ENCODE measurements at places on chromosomes 2 and 18. TPM values are rescaled to one million over a fixed set of nuclear protein-coding genes. Genes with fewer than 3 reads are reported as not detected.

The ANKRD23 gene
- 2.9 TPM for total RNA-seq

DNA sequence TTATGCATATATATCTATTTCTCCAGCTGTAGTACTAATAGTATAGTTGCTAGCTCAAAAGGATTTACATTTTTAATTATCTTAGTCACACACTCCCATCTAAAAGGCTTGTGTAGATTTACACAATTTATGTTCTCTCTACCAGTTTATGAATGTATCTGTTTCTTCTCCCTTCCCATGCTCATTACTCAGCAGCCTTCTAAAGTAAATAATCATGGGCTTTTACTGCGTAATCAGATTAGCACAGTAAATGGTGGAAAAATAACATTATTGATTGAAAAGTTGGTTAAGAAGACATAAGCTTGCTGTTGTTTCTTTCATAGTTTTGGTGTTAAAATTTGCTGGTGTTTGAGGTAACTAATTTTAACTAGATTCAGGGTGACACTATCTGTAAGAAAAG lies 81.8 kb downstream of the PTPN4 start:
- DNase-seq, result no peak

GRCh38 chr2:178951266-178952006 lies 98.5 kb downstream of the CCDC141 start:
- DNase-seq, result no peak

- no peak for DNase-seq
These were observed 16.1 kb downstream of the SERPINB5 start for GRCh38 chr18:63492851-63493250.

DNA sequence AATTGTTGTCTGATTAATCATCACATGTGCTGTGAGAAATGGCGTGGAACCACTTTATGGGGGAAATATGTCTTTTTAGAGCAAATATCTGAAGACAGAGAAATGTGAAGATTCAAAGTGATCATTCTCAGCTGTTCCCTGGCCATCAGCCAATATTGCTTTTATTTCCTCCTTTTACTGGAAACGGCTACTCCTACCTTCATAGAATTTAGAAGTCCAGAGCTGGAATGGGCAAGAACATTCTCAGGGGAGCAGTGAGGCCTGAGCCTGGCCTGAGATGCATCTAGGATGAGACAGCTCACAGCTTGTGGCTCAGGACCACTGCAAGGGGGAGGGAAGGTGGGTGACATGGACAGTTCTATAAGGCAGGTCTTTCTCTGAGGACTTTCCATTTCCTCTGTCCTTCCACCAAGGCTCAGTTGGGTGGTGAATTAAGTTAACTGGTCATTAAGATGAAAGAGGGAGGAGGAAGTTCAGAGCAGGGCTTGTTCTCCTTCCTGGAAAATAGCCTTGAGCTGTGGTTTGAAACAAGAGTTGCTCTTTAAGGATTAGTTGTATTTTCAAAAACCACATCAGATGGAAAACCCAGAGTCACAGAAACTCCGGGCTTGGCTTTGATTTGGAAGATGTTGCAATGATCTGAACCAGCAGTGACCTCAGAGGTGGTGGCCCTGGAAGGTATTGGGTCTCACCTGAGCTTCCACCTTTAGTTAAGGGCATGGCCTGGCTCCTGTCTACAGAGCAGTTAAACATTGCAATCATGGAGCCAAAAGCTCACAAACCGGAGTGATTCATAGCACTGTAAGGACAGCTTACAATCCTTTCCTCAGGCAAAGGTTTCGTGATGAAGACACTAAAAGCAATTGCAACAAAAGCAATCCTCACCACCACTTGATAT lies 144.3 kb downstream of the VAPA start:
- DNase-seq, result no peak

The ARHGAP28 gene
- not detected for total RNA-seq

DNA sequence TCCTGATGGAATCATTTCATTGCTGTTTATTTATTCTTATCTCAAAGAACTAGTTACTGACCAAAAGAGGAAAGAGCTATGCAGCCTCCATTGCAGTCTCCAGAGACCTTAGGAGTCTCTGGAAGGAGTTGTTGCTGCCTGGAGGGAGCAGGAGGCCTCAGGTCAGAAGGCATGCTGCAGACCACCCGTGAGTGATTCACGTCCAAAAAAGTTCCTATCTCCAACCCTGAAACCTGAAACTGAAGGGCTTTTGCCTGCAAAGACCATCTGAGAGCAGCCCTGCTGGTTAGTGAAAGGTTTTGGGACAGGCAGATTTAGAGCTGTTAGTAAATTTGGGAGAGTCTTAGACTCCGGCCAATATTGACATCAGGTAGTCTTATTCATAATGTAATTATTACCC lies 29.1 kb downstream of the SLC25A52 start:
- DNase-seq, result no peak

GRCh38 chr2:26892922-26893524 lies 45.1 kb downstream of the DPYSL5 start:
- DNase-seq, result no peak

- DNase-seq, result no peak
These were observed 32.9 kb downstream of the TPRKB start for GRCh38 chr2:73704285-73704684.

The ROCK1 gene
- total RNA-seq, result 40.6 TPM

The SPATA3 gene
- not detected for total RNA-seq

DNA sequence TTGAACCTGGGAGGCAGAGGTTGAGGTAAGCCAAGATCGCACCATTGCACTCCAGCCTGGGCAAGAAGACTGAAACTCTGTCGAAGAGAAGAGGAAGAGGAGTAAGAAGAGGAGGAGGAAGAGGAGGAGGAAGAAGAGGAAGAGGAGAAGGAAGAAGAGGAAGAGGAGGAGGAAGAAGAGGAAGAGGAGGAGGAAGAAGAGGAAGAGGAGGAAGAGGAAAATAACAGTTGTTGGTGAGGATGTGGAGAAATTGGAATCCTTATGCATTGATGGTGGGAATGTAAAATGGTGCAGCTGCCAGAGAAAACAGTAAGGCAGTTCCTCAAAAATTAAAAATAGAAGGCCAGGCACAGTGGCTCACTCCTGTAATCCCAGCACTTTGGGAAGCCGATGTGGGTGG lies 8.5 kb upstream of the NCL start:
- DNase-seq, result no peak

- no peak for DNase-seq
These were observed 78.7 kb downstream of the AGAP1 start for GRCh38 chr2:235572592-235572991.

GRCh38 chr2:236550701-236551465 lies 18.7 kb upstream of the ACKR3 start:
- no peak for DNase-seq

DNA sequence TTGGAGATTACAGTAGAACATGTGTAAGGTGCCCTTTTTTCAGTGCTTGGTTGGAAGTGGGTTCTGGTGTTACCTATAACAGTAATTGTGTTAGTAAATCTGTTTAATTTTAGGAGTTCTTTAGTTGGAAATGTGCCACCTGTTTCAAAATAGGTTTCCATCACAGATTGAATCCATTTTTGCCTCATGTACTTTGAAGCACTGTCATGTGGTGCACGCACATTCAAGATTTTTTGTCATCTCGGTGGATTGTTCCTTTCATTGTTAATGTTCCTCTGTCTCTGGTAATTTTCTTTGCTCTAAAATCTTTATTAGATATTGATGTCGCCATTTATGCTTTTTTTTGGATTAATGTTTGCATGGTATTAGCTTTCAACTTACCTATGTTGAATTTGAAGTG lies 1.3 kb downstream of the ATP9B start:
- DNase-seq, result no peak

GRCh38 chr2:9655441-9656269 lies 24.9 kb upstream of the YWHAQ start:
- peak; percentile 35 for DNase-seq

DNA sequence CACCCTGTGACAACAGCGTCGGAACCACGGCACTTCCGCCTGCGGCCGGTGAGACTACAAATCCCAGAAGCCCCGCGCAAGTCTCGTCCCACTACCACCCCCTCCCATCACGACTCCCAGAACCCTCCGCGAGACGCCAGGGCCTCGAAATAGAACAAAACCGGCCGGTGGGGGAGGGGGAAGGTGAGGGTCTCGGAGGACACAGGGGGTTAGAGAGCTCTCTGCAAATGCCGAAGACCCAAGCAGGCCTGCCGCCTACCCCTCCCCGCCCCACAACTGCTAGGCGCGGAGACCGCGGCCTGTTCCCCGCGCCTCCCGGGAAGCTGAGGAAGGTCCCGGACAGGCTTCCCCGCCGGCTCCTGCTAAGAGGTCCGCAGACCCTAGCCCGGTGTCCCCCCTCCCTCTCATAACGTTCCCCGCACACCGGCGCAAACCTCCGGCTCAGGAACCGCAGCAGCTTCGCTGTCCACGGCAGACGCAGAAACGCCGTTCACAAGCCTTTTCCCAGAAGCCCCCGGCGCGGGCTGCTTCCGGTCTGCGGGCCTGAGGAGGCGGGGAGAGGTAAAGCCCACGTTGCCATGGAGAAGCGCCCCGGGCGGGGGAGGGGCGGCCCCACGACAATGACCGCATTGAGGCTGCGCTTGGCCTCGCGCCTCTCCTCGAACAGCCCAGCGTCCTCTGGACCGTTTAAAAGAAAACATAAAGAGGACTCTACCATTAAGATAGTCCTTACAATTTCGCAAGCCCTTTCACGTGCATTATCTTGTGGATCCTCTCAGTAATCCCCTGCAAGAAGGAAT lies at the start of gene ZNF24:
Gene ZNF24, minus strand, starts transcription at position 485 of the 800 bp plus-strand sequence. CDS start 3,770 bp downstream, outside the sequence.
- peak; percentile 88 for DNase-seq

DNA sequence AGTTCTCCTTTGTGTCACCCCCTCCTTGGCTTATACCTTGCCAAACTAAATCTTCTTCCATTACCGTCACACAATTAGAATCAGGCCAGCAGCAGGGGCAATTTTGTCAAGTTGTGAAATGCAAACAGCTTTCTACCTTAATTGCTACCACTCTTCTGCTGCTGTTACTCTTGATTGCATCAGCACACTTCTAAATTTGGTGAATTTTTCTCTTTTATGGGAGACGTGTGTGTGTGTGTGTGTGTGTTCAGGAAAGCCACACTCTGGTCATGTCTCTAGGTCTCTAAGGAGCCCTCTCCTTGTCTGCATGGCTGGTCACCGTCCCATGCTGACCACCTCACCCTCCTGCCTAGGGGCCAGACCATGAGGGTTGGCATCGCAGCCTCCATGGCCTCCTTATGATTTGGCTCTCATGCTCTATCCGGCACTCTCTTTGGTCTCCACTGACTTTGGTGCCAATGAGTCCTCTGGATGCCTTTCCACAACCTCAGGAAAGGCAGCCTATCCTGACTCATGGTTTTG lies 87.7 kb downstream of the GATA6 start:
- no peak for DNase-seq

DNA sequence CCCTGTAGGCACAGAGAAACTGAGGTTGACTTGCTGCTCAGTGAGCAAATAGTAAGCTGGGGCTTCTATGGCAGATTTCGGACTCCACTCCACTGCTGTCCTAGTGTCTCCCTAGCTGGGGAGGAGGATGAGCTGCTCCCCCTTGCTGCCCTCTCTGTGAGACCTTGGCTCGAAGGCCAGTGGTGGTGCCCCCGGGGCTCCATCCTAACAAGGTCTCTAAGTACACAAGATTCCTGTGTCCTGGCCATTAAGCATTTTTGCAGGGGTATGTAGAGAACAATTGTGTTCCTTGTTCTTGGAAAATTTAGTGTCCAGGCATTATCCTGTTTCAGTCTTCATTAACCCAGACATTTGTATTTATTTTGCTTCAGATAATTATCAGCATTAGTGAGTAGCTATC lies 21.3 kb upstream of the BCL2L11 start:
- no peak for DNase-seq

- DNase-seq, result no peak
These were observed 5.3 kb upstream of the ASAP2 start for GRCh38 chr2:9201185-9201891.

The XDH gene
- not detected for total RNA-seq

- DNase-seq, result no peak
These were observed 9.4 kb downstream of the CRACDL start for GRCh38 chr2:98926601-98927000.

GRCh38 chr18:58541789-58542425 lies 87.0 kb downstream of the ALPK2 start:
- DNase-seq, result peak; percentile 24

GRCh38 chr2:203155406-203155805 lies 83.4 kb upstream of the CYP20A1 start:
- DNase-seq, result no peak

DNA sequence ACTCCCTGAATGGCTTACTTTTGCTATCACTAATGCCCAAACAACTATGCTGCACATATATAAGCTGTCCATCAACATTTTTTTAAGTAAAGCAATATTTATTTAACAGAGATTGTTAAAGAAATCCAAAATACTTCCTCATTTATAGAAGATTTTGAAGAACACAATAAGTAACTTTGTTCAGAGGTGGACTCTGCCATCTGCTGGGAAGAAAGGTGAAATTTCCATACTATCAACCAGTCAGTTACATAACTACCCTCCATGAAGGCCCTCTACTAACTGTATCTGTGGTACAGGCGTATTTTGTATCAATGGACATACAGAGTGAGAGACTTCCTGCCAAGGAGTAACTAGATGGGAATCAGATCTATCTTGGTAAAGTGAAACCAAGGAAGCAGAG lies 106.0 kb downstream of the DTNB start:
- no peak for DNase-seq

The SNTG2 gene
- 0.98 TPM for total RNA-seq

DNA sequence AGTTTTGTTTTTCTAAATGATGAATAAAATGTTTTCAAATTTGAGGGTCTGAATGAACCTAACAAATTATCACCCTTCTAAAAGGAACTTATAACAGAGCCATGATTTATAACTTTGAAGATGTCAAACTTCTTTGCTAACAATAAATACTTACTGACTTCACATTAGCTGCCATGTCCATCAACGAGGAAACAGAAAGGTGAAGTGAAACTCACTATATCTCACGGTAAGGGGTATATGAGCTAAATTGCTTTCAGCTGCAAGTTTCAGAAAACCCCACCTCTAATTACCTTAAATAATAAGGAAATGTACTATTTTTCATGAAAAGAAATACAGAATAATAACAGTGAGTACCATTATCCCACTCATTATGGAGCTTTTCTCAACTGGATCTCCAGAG lies 350.8 kb upstream of the NT5C1B start:
- DNase-seq, result no peak

The ANKRD30BL gene
- not detected for total RNA-seq

The BOLL gene
- total RNA-seq, result not detected

DNA sequence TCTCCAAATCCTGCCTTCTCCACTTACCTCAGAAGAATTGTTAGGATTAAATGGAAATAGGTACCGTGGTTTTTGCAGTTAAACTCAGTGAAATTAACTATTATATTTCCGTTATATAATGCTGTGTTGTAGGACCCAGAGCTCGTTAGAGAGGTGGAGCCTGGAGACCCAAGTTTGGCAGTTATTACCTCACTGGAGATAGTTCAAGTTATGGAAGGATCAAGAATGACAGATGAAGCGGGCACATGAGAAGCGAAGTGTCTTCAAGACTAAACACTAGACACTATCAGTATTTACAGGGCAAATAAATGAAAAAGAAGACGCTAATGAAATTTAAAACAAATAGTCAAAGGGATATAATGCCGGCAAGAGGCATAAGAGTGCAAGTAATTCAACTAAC lies 866 bp downstream of the CWC22 start:
- DNase-seq, result no peak

The CYP27A1 gene
- 0.14 TPM for total RNA-seq

The ALPI gene
- total RNA-seq, result not detected

The CHRND gene
- not detected for total RNA-seq
